Urinary bladder (tissue), 4 donors: ENCODE measurements at places on chromosomes 4 and X.

- peak; percentile 10 for DNase-seq
These were observed at the start of gene USP51 for GRCh38 chrX:55489314-55490009. TSS of gene USP51 (minus strand) at chrX:55489848. CDS start at chrX:55488939, 909 bp downstream.

DNA sequence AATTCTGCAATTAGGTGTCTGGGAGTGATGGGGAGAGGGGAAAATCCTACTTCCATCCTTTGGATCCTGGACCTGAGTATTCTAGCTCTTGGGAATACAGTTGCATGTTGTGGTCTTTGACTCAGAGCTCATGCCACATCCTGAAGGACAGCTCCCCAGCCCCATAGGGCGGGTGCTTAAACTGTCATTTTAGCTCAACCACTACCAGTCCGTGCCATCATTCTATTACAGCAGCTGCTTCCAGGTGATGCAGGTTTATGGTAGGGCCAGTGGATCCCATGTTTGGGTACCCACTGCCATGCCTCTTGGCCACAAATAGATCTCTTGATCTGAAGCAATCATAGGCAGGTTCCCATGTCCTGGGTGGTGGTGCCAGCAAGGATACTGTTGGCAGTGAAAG lies 34.7 kb downstream of the CCKAR start:
- DNase-seq, result no peak

DNA sequence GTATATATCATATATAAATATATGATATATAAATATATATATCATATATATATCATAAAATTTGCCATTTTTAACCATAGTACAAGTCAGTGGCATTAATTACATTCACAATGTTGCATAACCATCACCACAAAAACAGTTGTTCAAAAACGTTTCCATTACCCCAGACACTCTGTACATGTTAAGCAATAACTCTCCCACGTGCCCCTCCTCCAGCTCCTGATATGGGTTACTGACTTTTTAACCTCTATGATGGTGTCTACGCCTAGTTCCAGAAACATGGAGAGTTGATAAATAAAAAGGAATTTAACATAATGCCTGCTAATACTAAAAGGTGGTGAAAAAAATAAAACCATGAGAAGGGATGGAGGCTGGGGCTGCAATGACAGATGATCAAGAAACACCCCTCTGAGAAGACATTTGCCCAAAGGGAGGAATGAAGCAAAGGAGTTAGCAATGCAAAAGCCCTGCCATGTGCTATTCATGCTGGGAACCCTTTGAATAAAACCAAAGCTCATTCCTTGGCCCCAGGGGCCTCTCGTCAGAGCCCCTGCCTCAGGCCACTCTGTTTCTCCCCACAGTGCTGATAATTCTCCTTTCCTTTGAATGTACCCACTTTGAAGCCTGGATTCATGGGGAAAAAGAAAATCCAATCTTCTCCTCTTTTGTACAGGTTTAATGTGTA lies 144.3 kb downstream of the NWD2 start:
- DNase-seq, result no peak

- DNase-seq, result no peak
These were observed 3.2 kb upstream of the CLOCK start for GRCh38 chr4:55549888-55550287.

DNA sequence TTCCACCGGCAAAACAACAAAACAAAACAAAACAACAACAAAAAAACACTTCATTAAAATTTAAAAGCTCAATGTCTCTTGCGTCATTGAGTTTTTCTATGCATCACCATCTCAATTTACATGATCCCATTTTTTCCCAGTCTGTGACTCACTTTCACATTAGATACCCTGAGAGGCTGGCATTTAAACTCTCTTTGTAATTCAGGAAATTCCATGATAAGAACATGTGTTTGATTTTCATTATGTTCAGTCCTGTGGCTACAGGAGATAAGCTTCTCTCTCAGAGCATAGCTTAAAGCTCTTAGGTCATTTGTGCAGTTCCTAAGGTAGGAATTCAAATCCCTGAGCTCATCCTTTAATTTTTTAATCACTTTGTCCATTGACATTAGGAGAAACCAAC lies 104.6 kb downstream of the NBDY start:
- no peak for DNase-seq

GRCh38 chrX:56130031-56130430 lies 102.1 kb upstream of the KLF8 start:
- no peak for DNase-seq

DNA sequence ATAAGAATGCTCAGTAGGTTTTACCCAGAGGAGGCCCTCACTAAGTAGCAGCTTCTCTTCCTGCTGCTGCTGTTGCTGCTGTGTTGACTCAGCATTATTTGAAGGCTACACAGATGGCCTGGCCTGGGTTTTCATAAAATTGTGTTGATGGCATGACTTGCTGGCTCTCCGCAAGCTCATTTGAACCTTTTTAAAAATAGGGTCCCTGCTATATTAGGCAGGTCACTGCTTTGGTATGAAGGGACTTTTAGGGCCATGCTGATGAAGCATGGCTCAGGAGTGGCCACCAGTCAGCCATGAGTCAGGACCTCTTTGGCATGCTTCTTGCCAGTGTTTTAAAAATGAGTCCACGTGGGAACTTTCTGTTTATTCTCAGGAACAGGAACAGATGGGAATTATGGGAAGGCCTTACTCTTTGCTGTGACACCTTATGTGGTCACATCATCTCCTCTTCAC lies 128.7 kb downstream of the MID1IP1 start:
- DNase-seq, result no peak

DNA sequence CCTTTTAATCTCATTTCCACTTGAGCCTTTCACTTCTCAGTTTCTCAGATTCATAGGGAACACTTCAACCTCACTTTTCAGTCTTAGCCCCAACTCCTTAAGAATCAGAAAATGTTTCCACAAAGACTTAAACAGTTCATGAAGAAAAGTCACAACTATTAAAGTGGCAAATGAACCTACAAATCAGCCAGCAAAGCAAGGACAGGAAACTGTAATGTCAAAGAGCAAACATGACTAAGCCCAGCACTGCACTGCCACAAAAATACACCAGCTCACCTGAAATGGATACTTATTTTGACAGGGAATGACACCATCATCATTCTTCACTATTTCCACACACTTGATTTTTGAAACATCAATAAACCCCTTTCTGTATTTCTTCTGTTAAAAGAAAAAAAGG lies 41.8 kb upstream of the TXK start:
- no peak for DNase-seq

DNA sequence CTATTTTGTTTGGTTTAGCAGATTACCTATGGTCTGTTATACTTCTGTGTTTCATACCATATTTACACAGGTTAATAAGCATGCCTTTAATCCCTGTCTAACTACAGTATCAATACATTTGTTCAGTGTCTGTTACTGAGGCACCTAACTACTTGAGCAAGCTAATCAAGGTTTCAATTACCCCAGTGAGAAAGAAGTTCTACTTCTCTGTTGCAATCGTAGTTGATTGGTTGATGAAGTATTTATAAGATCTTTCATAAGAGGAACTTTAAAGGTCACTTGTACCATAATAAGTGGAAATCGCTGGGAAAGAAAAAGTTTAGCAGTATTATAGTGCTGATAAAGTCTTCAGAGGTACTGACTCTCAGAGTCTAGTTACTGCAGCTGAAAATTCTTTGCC lies 490.6 kb downstream of the RPA4 start:
- no peak for DNase-seq

- DNase-seq, result no peak
These were observed 99.1 kb upstream of the CBR4 start for GRCh38 chr4:169109035-169109675.

DNA sequence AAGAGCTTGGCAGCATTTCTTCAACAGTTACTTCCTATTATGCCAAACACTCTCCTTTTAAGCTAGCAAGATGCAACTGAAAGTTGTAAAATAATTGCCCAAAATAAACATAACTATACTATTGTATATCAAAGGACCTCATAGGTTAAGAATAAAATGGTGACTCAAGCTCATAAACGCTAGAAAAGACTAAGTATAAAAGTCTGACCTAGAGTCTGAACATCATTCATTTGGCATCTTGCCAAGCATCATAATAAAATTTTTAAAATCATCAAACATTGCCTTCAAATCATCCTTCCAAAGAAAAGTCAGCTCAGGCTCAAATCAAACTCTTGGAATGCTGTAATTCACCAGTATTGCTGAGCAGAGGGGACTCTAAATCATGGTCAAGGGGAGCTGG lies 281.2 kb downstream of the QDPR start:
- peak; percentile 43 for DNase-seq
